ENCODE measurements at places on chromosomes 16 and 17.

DNA sequence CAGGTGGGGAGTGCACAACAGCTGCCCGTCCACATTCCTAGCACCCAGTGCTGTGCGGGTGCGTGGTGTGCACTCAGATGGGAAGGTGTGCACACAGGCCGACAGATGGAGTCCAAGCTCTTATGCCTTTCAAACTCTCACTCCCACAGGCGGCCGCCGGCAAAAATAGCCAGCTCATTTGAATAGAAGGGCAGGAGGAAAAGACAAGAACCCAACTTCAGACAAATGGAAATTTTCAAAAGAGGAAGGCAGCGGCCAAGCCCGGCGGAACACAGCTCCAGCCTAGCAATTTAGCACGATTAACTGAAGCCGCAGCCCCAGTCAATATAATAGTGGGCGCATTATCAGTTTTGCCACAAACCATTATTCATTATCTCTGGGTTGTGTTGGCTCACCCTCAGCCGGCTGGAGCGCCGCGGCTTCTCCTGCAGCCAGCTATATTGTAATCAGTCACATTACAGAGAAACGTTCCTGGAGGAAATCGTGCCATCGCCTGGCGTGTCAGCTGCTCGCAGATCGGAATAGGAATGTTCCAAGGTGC is 103.9 kb upstream of the SEC14L1 start:
- no peak for DNase-seq
- peaks cover 9% of the 10 kb centered on the region for H3K27me3 ChIP-seq
- H3K36me3 ChIP-seq: no peaks in the 10 kb centered on the region
- H3K4me1 ChIP-seq: no peaks in the 10 kb centered on the region
- no peak overlapping the region for H3K4me3 ChIP-seq
- no peak overlapping the region for H3K27ac ChIP-seq

GRCh38 chr17:296906-297690 is 55.5 kb downstream of the RPH3AL start:
- H3K4me1 ChIP-seq: peaks cover 2% of the 10 kb centered on the region
- DNase-seq: no peak
- no peaks in the 10 kb centered on the region for H3K36me3 ChIP-seq
- H3K4me3 ChIP-seq: no peak overlapping the region
- H3K27me3 ChIP-seq: peaks cover 2% of the 10 kb centered on the region

GRCh38 chr17:36911001-36911400 is 26.3 kb upstream of the LHX1 start:
- peaks cover 29% of the 10 kb centered on the region for H3K27me3 ChIP-seq
- H3K4me3 ChIP-seq: no peak overlapping the region
- H3K4me1 ChIP-seq: no peaks in the 10 kb centered on the region
- no peak for DNase-seq
- H3K27ac ChIP-seq: no peak overlapping the region
- H3K36me3 ChIP-seq: no peaks in the 10 kb centered on the region

DNA sequence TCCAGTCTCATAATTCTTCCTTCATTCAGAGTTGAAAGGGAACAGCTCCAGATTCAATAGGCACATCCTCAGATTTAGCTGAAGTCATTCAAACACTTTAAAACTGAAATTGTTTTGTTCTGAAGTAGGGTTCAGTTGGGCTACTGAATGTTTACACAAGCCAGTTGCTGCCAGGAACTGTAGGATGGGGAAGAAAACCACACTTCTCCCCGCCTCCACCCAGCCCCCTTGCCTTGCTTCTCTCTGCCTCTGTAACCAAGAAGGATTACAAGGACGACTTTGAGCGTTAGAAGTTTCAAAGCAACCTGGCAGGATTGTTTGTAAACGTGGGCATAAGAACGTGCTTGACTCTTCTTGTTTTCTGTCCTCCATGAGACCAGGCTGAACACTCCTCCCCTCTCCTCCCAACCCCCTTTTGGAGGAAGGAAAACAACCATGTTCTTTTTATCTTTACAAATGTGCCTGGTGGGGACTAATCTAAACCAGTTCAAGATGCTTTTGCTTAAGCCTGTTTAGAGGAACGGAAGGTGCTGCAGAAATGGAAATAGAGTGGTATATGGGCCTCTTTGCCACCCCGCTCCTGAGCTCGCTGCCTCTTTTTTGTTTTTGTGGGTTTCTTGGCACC is 287.9 kb downstream of the FTO start:
- H3K27me3 ChIP-seq: no peaks in the 10 kb centered on the region
- no peak for DNase-seq
- H3K36me3 ChIP-seq: peaks cover 8% of the 10 kb centered on the region
- H3K27ac ChIP-seq: no peak overlapping the region

GRCh38 chr17:76687298-76688164 is 23.2 kb downstream of the MXRA7 start:
- no peaks in the 10 kb centered on the region for H3K27me3 ChIP-seq
- H3K27ac ChIP-seq: no peak overlapping the region
- no peak overlapping the region for H3K4me3 ChIP-seq
- H3K36me3 ChIP-seq: no peaks in the 10 kb centered on the region
- no peaks in the 10 kb centered on the region for H3K4me1 ChIP-seq
- DNase-seq: no peak

- H3K36me3 ChIP-seq: peaks cover 2% of the 10 kb centered on the region
- no peak overlapping the region for H3K27ac ChIP-seq
- H3K27me3 ChIP-seq: no peaks in the 10 kb centered on the region
- no peak overlapping the region for H3K4me3 ChIP-seq
Observed at GRCh38 chr16:63983401-63983800, 1138.5 kb downstream of the CDH11 start.

DNA sequence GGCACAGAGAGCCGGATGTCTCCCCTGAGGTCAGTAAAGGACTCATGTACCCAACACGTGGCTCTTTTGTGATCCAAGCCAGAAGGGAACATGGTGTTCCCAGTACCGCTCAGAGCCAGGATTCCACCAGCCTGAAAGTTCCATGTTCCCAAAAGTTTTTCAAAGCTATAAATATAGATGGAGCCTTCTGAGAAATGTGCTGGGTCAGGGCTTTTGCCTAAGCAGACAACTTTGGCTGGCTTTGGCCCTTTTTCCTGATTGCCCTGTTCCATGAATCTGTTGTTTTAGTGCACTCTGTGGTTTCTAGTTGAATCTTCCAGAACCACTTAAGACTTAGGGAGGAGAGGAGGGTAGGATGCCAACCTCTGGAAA is 128.5 kb upstream of the HS3ST2 start:
- peaks cover 3% of the 10 kb centered on the region for H3K27me3 ChIP-seq
- H3K36me3 ChIP-seq: no peaks in the 10 kb centered on the region
- H3K4me3 ChIP-seq: no peak overlapping the region
- H3K27ac ChIP-seq: no peak overlapping the region
- DNase-seq: no peak

- H3K27me3 ChIP-seq: no peaks in the 10 kb centered on the region
- H3K36me3 ChIP-seq: no peaks in the 10 kb centered on the region
- H3K4me3 ChIP-seq: no peak overlapping the region
Observed at GRCh38 chr17:39064374-39064773, 87.1 kb downstream of the PLXDC1 start.
